ENCODE measurements at places on chromosomes 4 and X.

DNA sequence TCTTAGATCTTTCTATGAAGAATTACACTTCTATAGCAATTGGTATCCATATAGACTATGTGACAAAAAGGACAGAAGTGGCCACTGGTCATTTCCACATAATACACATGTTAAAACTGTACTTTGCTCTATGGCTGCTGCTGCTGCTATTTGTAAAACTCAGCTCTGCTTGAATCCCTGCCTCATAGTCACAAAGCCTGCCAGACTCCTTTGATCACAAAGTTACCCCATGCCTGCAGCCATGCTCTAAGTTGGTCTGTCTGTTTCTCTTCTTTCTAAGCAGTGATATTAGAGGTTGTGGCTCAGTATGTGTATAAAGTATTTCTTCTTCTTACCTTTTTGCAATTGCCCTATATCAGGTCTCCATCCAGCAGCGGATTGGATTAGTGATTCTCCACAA is 210.9 kb downstream of the GRID2 start:
- DNase-seq = no peak

GRCh38 chr4:53786632-53787031 is 195.3 kb upstream of the LNX1 start:
- DNase-seq = no peak

- DNase-seq = no peak
Observed at GRCh38 chr4:38172078-38172477, 211.9 kb downstream of the PTTG2 start.

- no peak for DNase-seq
Observed at GRCh38 chrX:109403922-109404321, 78.0 kb downstream of the GUCY2F start.

DNA sequence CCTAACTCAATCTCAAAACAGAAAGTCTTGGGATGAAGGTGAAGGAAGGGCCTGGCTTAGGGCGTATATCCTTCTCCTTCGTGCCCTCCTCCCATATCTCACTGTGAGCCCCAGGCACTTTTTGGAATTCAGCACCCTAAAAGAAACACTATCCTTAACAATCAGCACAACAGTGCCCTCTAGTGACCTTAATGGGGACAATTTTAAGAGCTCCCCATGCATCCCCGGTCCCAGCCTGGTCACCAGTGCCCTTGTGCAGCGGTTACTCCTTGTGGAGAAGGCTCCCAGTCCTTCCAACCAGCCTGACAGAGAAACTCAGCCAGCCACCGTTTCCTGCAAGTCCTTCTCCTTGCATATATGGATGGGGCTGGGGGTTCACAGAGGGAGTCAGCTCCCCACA is 4.2 kb downstream of the PAK3 start:
- DNase-seq = no peak

GRCh38 chrX:2931612-2932011 is 2.5 kb upstream of the ARSD start:
- no peak for DNase-seq

GRCh38 chr4:7827566-7827965 is 112.1 kb downstream of the AFAP1 start:
- no peak for DNase-seq

GRCh38 chr4:184776821-184777220 is 42.9 kb upstream of the CENPU start:
- DNase-seq = no peak

DNA sequence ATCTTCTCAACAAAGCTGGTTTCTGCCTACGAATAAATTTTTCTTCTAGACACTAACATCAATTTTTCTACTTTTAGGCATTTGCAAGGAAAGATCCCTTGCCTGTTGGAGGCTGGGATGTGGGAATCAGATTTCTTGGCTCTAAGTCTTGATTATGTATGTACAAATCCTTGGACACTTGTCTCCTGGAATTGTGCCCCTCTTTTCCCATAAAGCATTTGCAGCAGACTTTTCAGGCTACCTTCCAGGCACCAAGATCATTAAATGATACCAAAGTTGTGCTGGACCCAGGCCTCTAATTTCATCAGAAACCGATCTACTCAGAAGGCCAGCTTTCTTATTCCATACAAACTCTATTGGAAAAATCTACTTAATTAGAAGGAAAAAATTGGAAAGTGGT is 339.5 kb upstream of the DIPK2B start:
- no peak for DNase-seq

DNA sequence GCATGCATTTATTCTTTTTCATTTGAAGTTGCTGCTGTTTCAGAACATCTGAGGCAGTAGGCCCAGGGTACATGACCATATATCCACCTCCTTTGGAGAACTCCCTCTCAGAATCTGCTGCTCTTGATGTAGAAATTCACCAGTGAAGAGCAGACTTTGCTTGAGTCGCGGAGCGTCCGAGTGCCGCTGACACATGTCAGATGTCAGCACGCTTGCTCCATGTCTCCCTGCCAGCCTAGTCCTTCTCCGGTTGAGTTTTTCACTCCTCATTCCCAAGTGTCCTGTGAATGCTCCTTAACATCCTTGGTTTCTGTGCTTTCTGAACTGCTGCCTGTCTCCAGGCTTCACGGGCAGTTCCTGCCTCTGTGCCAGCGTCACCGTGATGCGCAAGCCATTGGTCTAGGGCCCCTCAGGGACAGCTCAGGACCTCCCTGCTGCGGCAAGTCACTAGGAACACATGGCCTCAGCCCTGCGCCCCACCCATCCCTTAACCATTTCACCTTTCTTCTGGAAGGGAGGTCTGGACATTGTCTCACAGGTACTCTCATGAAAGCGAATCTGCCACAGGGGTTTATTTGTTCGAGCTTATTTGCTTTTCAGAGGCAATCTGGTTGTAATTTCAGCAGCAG is 93.1 kb upstream of the RBPJ start:
- DNase-seq = no peak

DNA sequence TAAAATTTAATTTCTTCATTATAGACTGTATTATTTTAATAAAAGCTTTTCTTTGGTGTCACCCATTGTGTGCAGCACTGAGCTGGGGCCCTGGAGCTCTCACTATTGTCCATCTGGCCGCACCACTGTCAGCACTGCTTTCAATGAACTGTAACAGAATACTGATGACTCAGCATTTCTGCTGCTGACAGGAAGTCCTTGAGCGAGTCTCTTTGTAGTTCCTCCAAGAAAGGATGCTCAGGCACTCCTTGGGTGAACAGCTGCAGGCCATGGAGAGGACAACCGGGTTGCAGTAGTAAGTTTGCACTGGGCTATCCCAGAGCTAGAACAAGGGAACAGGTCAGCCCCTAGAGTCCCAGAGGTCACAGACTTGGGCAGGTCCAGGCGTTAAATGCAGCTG is 81.6 kb downstream of the SORBS2 start:
- DNase-seq = no peak

GRCh38 chrX:33272986-33273385 is 61.6 kb upstream of the DMD start:
- DNase-seq = no peak

All from stimulated activated CD8-positive, alpha-beta memory T cell treated with anti-CD3 and anti-CD28 coated beads, Interleukin-4, amount 100 ng/mL, for 1 hour (primary cell).